ENCODE measurements at places on chromosomes 7 and 10.

DNA sequence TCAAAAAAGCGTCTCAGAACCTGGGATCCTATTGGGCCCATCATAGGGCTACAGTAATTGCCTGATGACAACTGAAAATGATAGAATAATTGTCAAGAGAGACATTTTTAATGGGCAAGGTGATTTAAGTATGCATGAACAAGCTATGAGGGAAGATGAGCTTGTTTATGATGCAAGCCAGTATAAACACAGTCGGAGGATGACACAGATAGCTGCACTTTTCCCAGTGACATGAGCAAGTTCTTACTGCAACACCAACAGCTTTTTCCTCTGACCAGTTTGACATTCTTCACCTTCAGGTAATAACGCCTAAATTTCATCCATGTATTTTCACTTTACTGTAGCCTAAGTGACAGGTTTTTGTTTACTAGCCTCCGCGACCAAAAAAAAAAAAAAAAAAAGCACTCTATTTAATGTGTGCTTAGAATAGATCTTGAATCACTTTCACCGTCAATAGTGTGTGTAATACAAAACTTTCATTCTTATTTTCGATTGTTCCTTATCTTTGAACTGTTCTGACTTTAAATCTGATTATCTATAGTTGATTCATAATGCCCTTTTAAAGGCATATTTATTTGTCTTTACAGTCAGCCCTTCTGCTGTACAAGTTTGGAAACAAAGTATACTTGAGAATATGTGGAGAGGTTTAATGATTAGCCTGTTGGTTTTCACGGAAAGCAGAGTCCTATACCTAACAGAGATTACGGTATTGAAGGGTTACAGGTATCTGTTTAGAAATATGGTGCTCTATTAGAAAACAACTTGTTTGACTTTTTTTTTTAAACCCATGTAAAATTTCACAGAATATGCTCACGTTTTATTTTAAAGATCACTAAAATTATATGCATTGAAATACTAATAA lies 1.7 kb downstream of the FOXP2 start:
- no peak for DNase-seq

GRCh38 chr10:102066399-102067088 lies 1.4 kb downstream of the HPS6 start:
- DNase-seq = no peak

- DNase-seq = no peak
Observed at GRCh38 chr10:127346604-127347003, 150.2 kb upstream of the INSYN2A start.

- no peak for DNase-seq
Observed at GRCh38 chr7:28301148-28301641, 111.1 kb upstream of the CREB5 start.

- no peak for DNase-seq
Observed at GRCh38 chr10:88490231-88490980, 92.7 kb downstream of the RNLS start.

DNA sequence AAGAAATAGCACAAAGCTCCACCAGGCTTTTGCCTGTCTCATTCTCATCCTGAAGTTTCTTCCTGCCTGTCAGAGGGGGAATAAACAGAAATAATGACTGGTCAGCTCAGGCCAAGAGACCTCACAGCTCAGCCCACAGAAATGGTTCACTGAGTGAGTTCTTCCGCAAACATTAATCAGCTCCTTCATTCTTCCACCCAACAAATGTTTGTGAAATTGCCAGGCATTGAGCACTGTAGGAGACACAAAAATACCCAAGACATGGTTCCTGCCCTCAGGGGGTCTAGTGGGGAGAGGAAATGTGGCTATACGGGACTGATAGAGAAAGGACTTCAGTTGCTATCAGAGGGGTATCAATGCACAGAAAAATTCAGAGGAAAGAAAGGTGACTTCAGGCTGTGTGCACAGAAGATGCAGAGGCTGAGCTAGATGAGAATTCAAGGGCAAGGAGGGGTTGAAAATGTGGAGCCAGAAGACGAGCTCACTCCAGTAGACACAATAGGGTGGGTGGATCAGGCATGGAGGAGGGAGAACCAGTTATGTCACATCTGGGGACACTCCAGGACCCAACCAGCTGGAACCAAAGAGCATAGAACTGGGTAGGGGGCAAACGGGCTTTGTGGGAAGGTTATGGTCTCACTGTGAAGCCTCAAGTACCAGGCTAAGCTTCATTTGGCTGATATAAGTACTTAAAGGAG lies 20.9 kb downstream of the MYOF start:
- DNase-seq = no peak

- DNase-seq = no peak
Observed at GRCh38 chr10:128287921-128288320, 161.7 kb upstream of the MKI67 start.

- DNase-seq = no peak
Observed at GRCh38 chr7:104625956-104626355, 297.6 kb downstream of the LHFPL3 start.

- DNase-seq = no peak
Observed at GRCh38 chr7:134905375-134905774, 80.9 kb upstream of the AGBL3 start.

Measured in activated naive CD4-positive, alpha-beta T cell (primary cell).